Activated T-cell treated with anti-CD3 and anti-CD28 coated beads, Interleukin-2, amount 50 U/mL, for 48 hours (primary cell): ENCODE measurements at places on chromosomes 1 and 21.

DNA sequence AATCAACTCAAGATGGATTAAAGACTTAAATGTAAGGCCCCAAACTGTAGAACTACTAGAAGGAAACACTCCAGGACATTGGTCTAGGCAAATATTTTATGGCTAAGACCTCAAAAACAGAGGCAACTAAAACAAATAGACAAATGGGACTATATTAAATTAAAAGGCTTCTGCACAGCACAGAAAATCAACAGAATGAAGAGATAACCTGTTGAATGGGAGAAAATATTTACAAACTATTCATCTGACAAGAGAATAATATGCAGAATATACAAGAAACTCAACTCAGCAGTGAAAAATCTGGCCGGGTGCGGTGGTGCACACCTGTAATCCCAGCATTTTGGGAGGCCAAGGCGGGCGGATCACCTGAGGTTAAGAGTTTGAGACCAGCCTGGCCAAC lies 84.1 kb upstream of the HNRNPU start:
- DNase-seq = no peak

GRCh38 chr1:61519631-61520030 lies 205.3 kb downstream of the TM2D1 start:
- DNase-seq = no peak

DNA sequence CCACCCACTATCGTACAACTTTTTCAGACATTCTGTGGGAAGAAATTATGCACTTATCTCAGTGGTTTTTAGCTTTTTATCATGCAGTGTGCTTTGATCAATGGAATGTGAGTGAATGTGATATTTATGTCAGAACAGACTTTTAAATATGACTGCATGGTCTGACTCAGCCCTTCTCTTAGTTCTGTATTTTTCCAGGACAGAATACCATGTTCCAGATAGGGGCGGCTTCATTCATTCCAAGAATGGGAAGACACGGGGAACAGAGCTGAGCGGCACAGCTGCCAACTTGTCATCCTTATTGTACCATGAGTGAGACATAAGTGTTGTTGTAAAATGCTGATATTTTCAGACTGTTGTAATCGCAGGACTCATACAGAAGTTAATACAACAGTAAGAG lies 214.6 kb upstream of the NCAM2 start:
- DNase-seq = no peak

- no peak for DNase-seq
Measured at GRCh38 chr1:30920827-30921226, 12.3 kb upstream of the SDC3 start.

- DNase-seq = no peak
Measured at GRCh38 chr1:165759095-165759494, 9.6 kb downstream of the TMCO1 start.

DNA sequence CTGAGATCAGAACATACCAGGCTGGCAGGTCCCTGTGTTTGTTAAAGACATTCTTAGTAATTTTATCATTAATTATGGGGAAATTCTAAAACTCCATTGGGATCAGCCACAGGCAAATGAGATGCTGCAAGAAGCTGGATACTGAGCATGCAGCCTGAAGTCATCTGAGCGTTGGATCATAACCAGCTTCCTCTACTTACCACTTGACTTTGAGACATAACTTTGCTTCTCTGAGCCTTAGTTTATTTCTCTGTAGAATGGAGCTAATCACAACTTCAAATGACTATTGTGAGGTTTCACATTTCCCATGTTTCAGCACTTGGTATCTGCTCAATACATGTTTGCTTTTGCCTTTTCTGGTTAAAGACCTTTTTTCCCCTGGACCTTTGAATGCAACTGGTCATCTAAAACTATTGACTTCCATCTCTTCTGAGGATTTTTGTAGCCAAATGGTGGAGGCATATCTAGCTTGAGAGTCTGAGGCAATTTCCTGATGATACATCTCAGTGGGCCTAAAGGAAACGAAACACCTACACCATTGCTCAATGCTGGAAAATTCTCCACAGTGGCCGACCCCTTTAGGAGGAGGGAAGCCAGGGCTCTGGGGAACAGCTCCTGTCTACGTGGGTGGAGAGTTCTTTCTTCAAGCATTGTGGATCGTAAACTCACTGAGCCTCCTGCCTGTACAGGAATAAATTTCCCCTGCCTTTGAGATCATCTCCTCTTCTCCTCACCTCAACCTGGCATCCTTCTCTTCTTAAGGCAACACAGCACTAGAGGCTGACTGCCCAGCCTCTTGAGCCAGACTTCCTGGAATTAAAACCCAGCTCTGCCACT lies 109.1 kb upstream of the HOOK1 start:
- no peak for DNase-seq

GRCh38 chr21:33975548-33976081 lies 60.0 kb upstream of the ATP5PO start:
- peak; percentile 83 for DNase-seq

DNA sequence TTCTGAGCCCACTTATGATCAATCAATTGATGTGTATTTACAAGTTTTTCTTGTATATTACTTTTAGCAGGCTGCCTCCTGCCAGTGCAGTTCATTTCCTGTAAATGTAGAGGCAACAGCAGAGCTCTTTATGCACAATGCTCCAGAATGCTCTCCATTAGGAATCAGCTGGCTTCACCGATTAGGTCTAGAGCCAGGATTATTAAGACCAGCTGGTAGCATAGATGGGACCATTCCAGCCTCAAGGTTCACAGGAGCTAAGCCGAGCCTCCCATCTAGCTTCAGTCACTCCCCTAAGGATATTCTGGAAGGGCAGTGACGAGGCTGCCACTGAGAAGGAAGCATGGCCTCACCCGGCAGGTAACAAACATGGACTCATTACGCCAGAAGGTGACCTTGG lies 36.8 kb downstream of the DHRS3 start:
- DNase-seq = no peak

GRCh38 chr1:75426688-75427087 lies 184.2 kb downstream of the SLC44A5 start:
- no peak for DNase-seq

DNA sequence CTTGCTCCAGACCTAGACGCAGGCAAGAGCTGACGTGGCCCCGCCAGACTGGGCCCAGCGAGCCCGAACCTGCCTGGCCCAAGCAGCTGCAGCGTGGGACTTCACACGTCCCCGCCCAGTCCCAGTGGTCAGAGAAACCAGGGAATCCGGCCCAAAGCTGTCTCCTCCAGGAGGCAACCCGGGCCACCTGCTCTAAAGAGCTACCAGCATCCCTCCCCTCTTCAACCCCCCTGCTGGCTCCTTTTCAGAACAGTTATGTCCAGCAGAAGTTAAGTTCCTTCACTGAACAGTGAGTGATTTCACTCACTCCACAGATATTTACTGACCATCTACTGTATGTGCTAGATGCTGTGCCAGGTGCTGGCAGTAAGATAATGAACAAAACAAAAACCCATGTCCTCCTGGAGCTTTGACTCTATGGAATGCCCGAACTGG lies 2.1 kb upstream of the EFNA1 start:
- no peak for DNase-seq

- DNase-seq = no peak
Measured at GRCh38 chr1:84181350-84182005, 37.4 kb downstream of the PRKACB start.

DNA sequence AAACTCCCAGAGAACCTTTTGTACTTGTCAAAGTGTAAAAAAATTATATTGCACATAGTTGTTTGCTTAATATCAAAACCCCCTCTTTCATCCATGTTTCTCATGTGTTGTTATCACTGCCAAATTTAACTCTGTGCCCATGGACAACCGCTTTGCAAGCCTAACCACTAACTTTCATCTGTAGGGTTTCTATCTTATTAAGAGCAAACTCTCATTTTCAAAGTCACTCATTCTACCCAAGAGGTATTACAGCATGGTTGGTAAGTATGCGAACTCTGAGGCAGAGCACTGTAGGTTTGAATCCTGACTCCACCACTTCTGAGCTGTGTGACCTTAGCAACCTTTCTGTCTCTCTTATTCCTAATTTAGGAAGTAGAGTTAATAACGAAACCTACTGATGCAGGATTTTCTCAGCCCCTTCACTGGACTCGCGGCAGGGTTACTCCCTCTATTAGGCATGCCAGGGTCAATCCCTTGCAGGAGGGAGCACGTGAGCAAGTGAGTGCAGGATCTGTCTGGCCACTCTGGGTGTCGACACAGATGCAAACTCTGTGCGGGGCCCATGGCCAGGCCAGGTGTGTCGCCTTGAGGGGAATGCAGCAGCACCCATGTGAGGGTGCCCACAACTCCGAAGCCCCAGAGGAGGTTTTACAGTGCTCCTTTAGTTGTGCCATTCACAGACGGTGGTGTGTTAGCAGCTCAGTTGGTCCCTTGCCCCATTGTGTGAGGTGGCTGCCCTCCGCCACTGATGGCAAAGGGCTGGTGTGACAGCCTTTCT lies 361.5 kb upstream of the ADGRL2 start:
- no peak for DNase-seq

DNA sequence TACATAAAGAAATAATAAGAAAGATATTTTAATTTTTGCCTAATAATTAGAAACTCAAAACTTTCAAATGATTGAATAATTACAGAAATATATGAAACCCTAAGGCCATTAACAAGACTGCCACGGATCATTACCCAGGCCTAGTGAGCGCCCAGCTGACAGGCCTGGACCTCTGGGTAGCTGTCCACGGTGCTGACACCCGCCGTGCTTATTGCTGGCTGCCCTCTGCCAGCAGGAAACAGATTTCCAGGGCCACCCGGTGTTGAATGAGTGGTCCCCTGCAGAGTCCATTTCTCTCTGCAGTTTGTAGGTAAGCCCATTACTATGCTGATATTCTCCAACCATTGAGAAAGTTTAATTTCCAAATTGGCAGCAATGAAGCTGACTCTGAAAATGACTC lies 254.4 kb upstream of the GJB5 start:
- DNase-seq = no peak

- no peak for DNase-seq
Measured at GRCh38 chr21:34018910-34019309, 54.5 kb upstream of the MRPS6 start.

DNA sequence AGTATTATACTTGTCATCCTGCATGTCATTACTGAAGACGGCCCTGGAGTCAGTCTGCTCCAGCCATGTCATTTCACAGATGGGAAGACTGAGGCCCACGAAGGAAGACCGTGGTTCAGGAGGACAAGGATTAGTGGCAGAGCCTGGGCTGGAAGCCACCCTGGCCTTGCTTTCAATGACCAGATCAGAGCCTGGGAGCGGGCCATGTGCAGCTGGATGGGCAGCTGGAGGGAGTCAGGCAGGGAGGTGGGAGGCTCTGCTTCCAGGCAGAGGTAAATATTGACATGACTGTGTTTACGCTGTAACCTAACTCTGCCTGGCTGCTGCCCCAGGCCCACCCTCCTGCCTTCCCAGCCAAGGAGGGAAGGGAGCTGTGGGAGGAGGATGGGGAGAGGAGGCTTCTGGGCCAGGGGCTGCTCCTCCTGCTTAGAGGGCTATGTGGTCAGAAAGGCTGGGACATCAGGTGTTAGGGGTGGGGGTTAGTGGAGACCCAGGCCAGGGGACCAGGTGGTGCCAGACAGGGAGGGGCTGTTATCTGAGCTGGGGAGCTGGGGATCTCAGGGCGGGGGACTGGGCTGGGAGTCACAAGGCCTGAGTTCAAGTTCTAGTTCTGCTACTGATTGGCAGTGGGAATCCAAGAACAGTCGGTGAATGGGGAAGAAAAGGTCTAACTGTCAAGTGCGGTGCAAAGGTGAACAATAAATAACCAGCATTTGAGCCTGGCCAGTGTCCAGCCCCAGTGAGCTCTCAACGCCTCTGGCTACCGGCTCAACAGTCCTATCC lies 48.5 kb upstream of the ECE1 start:
- no peak for DNase-seq

DNA sequence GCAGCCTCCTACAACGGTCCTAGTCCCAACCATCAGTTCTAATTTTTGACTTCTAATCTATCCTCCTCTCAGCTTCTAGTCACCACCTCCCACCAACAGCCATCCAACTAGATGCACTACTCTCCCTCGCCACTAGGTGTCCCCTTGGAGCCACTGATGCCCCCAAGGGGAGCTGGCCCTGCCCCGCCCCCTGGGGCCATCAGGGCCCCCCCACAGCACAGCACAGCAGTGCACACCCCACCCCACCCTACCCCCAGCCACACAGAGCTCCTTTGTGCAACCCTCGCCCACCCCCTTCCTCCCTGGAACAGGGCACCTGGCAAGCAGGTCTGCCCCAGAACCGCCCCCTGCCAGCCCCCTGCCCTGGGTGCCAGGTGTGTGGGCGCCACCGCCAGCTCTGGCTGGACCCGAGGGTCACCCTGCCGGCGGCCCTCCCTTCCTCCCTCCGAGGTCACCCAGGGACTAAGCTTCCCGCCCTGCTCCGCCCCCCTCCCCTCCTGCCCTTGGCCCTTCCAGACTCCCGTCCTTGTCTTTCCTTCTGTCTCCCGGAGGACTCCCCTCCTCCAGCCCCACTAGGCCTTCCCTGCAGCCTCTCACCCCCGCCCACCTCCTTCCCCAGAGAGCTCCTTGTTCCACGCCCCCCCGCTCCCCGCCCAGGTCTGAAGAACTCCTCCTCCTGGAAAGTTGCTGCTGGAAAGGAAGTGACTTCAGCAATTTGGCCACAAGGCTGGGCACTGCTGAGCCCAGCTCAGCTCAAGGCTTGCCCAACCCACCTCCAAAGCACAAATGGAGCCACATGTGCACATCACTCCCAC lies 47.0 kb downstream of the AHDC1 start:
- DNase-seq = peak; percentile 86

DNA sequence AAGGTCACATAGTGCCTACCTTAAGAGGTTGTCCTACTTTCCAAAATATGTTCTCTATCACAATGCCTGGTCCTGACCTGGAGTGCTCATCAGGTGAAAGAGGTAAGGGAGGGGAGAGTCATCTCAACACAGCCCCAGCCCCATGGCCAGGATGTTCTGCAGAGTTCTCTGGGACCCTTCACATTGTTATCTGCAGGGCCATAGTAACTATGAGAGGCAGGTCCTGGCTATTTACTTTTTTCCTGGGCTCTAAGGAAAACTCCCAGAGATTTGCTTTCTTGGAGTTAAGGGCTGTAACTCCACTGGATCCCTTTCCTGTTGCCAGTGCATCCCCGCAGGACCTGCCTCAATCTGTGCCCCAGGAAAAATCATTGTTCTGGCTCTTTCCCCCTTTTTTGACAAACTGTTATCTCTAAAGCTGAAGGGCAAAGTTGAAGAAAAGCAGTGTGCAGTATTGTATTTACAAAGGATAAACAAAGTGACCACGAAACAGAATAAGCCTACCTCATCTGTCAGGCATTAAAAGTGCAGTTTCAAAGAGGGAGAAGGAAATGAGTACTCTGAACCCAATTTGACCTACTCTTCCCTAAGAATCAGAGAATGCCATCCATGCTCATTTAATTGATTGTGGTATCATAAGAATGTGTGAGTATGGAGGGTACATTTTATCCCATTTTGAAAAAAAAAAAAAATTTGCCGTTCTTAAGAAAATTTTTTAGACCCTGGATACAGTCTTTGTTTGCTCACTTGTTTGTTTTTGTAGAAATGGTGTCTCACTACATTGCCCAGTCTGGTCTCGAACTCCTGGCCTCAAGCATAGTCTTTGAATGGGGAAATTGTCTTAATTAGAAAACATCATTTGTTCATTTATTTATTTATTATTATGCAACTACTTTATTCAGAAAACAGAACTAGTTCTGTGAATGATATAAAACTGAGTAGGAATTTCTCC lies 149.6 kb downstream of the RHOU start:
- no peak for DNase-seq
